ENCODE measurements at places on chromosomes 13 and 19.

DNA sequence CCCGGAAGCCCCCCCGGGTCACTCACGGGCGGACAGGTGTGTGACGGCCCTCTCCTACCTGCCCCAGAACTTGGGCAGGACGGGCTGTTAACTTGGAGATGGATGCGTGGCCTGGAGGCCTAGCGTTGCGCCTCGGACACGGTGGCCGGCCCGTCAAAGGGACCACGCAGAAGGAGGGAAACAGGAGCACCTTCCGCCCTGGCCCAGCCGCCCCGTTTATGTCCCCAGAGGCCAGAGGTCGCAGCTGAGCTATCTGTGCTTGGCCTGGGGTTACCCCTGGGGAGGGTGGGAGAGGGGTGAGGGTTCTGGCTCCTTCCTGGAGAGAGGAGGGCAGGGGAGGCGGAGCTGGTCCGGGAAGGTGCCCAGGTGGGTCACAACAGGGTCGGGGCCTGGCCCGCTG is 35.6 kb downstream of the GADD45B start:
- H3K4me1 ChIP-seq: peaks cover 4% of the 10 kb centered on the region
- H3K36me3 ChIP-seq: no peaks in the 10 kb centered on the region
- no peak overlapping the region for H3K4me3 ChIP-seq
- H3K27me3 ChIP-seq: no peaks in the 10 kb centered on the region
- no peak for DNase-seq
- no peak overlapping the region for H3K27ac ChIP-seq

GRCh38 chr19:35142606-35143230 is 337 bp upstream of the FXYD7 start:
- H3K27me3 ChIP-seq: peaks cover 3% of the 10 kb centered on the region
- H3K4me3 ChIP-seq: no peak overlapping the region
- peak; percentile 51 for DNase-seq
- H3K36me3 ChIP-seq: no peaks in the 10 kb centered on the region

DNA sequence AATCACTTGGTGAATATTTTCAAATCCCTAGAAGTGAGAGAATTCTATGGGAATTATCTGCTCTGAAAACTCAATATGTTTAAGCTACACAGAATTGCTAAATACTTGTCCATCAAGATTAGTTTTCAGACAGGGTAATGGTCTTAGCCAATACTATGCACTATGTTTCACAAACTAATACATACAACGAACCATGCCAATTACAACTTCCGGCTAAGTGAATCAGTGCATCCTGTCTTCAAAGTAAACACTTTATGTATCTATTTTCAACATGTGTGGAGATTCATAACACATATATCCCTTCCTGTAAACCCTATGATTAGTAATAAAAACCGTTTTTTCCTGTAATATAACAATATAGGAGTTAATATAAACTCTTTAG is 181.5 kb downstream of the POSTN start:
- H3K27ac ChIP-seq: no peak overlapping the region
- H3K4me1 ChIP-seq: no peaks in the 10 kb centered on the region
- H3K27me3 ChIP-seq: no peaks in the 10 kb centered on the region
- no peaks in the 10 kb centered on the region for H3K36me3 ChIP-seq

- no peak overlapping the region for H3K27ac ChIP-seq
- H3K36me3 ChIP-seq: no peaks in the 10 kb centered on the region
- H3K27me3 ChIP-seq: no peaks in the 10 kb centered on the region
- H3K4me1 ChIP-seq: no peaks in the 10 kb centered on the region
These were observed 20.4 kb downstream of the MRPS12 start for GRCh38 chr19:38951187-38951586.

DNA sequence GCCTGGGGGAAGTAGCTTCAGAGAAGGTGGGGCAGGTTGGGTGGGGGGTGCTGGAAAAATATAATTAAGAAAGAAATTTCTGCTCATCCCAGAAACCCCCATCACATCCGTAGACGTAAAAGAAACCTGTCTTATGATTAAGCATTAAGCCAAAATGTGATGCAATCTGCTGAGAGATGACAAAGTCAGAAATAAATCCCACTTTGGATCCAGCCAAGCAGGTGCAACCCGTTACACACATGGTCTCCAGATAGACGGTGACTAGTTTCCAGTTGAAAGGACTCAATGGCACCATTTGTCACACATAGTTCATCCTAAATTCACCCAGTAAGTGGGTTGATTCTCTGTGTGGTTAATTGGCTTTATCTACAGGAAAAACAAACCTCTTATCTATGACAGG is 34.1 kb downstream of the PSG5 start:
- H3K4me1 ChIP-seq: no peaks in the 10 kb centered on the region
- H3K27ac ChIP-seq: no peak overlapping the region
- H3K27me3 ChIP-seq: no peaks in the 10 kb centered on the region
- H3K36me3 ChIP-seq: no peaks in the 10 kb centered on the region
- H3K4me3 ChIP-seq: no peak overlapping the region
